ENCODE measurements at places on chromosomes 6 and 20. TPM values are rescaled to one million over a fixed set of nuclear protein-coding genes. Genes with fewer than 3 reads are reported as not detected.

NHLRC1 gene
- total RNA-seq: 1.3 TPM

OGFRL1 gene
- 4.3 TPM for total RNA-seq

COL9A3 gene
- 0.70 TPM for total RNA-seq

MOG gene
- total RNA-seq: not detected

RAE1 gene
- total RNA-seq: 58.8 TPM

PRL gene
- not detected for total RNA-seq

GTSF1L gene
- total RNA-seq: not detected

NHSL1 gene
- total RNA-seq: 3.4 TPM

ADGB gene
- total RNA-seq: not detected

POM121L2 gene
- not detected for total RNA-seq

RFX6 gene
- total RNA-seq: not detected

WFDC10B gene
- not detected for total RNA-seq

HSPA12B gene
- total RNA-seq: 0.43 TPM

FOXC1 gene
- 6.8 TPM for total RNA-seq

MMP24 gene
- 31.0 TPM for total RNA-seq

OPRM1 gene
- not detected for total RNA-seq

MAS1 gene
- not detected for total RNA-seq

PRR18 gene
- 0.15 TPM for total RNA-seq

STK35 gene
- 11.6 TPM for total RNA-seq

CALHM4 gene
- total RNA-seq: not detected

TRIM40 gene
- not detected for total RNA-seq

FNDC1 gene
- total RNA-seq: 0.08 TPM

HIVEP2 gene
- total RNA-seq: 2.1 TPM

ECT2L gene
- not detected for total RNA-seq

RGS17 gene
- 6.3 TPM for total RNA-seq

RSPO4 gene
- not detected for total RNA-seq

CCDC170 gene
- total RNA-seq: 0.12 TPM

DNMT3B gene
- total RNA-seq: 4.2 TPM

UNC5CL gene
- total RNA-seq: 0.76 TPM

TMEM200A gene
- total RNA-seq: 0.07 TPM

SLC22A7 gene
- total RNA-seq: not detected

MOCS3 gene
- total RNA-seq: 6.9 TPM

FOXF2 gene
- total RNA-seq: 14.4 TPM

ZNF831 gene
- total RNA-seq: not detected

MDFI gene
- total RNA-seq: 0.67 TPM

LBP gene
- total RNA-seq: 1.3 TPM

ZNF133 gene
- total RNA-seq: 13.1 TPM

DDX43 gene
- total RNA-seq: not detected

TBC1D22B gene
- total RNA-seq: 5.1 TPM

RAMACL gene
- 0.10 TPM for total RNA-seq

ATP6V1G2 gene
- total RNA-seq: 0.46 TPM

COX7A2 gene
- total RNA-seq: 297 TPM

NKX2-4 gene
- total RNA-seq: not detected

Data from A549 treated with Hydrocortisone at 1 μM for 4 hours (cell line).